ENCODE measurements at places on chromosomes 13 and 19.

DNA sequence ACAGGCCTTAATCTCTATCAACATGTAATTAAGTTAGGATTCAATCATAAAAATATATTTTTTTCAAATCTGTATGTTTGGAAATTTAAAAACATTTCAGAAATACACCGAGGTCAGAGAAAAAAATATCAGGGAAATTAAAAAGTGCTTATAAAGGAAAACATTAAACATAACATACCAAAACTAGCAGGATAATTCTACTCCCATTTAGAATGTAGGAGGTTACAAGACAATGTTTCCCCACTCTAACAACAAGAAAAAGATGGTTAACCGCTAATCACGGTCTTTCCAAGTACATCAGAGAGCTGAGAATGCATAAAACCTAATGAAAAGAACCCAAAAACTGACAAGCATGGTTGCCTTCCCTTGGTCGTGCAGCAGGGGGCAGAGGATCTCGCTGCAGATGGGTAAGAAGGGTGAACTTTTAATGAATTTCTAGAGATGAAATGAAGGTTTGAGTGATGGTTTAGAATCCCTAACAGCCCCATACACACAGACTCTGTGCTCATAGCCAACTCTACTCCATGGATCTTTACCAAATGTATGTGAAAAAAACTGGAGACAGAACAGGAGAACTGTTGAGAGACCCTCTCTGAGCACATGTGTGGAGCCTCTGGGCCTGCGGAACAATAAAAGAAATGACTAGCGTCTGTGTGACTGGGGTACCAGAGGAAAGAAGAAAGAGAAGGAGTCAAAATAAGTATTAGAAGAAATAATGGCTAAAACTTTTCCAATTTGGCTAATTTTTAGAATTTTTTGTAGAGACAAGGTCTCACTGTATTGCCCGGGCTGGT, 51.3 kb upstream of the LSM14A start:
- no peak for DNase-seq

DNA sequence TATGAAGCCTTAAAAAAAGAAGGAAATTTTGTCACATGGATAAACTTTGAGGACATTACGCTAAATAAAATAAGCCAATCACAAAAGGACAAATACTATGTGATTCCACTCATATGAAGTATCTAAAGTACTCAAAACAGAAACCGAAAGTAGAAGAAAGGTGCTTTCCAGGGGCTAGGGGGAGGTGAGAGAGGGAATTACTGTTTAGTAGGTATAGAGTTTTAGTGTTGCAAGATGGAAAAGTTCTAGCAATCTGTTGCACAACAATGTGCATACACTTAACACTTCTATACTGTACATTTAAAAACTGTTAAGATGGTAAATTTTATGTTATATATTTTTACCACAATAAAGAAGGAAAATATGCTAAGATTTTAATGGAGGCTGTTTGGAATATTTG, 83.0 kb downstream of the POLR1D start:
- no peak for DNase-seq

GRCh38 chr19:38870612-38871011, 7.5 kb downstream of the RINL start:
- DNase-seq = no peak

DNA sequence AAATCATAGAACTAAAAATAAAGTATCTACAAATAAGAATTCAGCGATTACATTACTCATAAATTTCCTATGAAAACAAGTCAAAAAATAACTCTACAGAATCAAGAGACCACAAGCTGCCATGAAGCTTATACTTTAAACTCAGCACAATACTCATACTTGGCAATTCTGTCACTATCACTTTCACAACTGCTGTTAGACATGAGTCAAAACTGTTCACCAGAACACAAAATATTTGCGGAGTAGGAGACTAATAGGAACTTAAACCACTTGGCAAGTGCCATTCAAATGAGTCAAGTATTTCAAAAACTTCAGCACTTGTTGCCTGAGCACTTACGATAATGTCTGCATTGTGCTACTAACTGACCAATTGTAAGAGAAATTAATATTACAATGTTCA, 387.8 kb upstream of the GPC6 start:
- no peak for DNase-seq

GRCh38 chr19:36528921-36529518, 949 bp upstream of the ZNF260 start:
- no peak for DNase-seq

DNA sequence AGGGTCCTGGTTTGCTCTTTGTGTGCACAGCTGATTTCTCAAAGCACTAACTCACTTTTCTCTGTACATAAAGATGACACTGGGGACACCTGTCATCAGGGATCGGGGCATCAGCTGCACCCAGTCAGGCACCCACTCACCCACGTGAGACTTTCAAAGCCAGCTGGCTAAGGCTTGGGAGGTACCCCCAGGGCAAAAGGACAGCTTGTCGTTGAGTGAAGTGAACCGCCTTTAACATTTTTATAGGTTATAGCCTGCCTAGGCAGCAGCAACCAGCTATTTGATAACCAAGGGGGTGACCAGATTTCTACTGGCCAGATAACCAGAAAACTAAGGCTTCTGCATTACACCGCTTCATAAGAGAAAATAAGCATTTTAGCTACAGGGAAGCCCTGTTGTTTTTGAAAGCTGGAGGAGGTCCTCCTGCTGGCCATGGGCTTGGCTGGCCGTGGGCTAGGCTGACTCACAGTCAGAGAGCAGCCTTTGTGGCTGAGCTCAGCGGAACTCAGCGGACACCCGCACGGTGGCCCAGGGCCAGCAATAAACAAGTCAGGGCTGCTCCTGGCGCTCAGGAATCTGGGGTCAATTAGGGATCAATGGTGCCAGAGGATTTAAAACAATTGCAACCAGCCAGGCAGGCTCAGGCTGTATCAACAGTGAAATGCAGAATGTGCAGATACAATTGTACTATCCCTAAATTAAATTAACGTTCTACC, 57.1 kb downstream of the ALOX5AP start:
- DNase-seq = no peak

DNA sequence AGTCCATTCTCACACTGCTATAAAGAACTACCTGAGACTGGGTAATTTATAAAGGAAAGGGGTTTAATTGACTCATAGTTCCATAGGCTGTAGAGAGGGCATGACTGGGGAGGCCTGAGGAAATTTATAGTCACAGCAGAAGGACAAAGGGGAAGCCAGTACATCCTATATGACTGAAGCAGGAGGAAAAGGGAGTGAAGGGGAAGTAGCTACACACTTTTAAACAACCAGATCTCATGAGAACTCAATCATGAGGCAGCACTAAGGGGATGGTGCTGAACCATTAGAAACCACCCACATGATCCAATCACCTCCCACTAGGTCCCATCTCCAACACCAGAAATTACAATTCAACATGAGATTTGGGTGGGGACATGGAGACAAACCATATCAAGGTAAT, 209.1 kb downstream of the DIAPH3 start:
- DNase-seq = no peak

GRCh38 chr13:77599351-77599750, 63.8 kb downstream of the SCEL start:
- no peak for DNase-seq

DNA sequence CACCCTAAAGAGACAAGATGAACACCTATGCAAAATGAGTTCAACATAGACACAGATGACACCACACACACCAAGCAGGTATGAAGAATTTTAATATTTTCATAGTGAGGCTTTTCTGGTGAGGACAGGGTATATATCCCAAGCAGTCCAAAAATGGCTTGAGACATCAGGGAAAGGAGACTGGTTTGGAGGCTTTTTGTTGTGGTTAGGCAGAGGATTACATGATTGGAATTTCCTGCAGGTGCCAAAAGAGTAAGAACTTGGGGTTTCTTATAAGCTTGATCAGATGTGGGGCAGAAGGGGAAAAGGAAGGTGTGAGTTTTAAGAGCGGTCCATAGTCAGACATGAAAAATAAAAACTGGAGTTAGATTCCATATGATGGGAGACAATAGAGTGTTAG, 420.8 kb upstream of the SLITRK1 start:
- DNase-seq = no peak

GRCh38 chr13:79675931-79676660, 195.1 kb downstream of the NDFIP2 start:
- no peak for DNase-seq

All from NCI-H2081 treated with DMSO at 0.1 percent for 48 hours (cell line).